ENCODE measurements at places on chromosomes 6 and 20. TPM values are rescaled to one million over a fixed set of nuclear protein-coding genes. Genes with fewer than 3 reads are reported as not detected.

Gene PSMA7
- total RNA-seq, result 551 TPM

Gene SFTA2
- total RNA-seq, result not detected

Gene CLVS2
- total RNA-seq, result 0.17 TPM

Gene BEND6
- 0.88 TPM for total RNA-seq

Gene TFAP2C
- total RNA-seq, result 12.2 TPM

Measured in A549 treated with Hydrocortisone at 1 μM for 4 hours (cell line).